Skeletal muscle cell (primary cell): ENCODE measurements at places on chromosomes 2 and 18.

GRCh38 chr2:163248376-163249253 lies 410.0 kb upstream of the KCNH7 start:
- DNase-seq, result no peak

GRCh38 chr2:172086241-172087206 lies 1.2 kb downstream of the DLX1 start:
- DNase-seq, result no peak

- no peak for DNase-seq
Observed at GRCh38 chr2:114175507-114175906, 266.9 kb upstream of the DPP10 start.

DNA sequence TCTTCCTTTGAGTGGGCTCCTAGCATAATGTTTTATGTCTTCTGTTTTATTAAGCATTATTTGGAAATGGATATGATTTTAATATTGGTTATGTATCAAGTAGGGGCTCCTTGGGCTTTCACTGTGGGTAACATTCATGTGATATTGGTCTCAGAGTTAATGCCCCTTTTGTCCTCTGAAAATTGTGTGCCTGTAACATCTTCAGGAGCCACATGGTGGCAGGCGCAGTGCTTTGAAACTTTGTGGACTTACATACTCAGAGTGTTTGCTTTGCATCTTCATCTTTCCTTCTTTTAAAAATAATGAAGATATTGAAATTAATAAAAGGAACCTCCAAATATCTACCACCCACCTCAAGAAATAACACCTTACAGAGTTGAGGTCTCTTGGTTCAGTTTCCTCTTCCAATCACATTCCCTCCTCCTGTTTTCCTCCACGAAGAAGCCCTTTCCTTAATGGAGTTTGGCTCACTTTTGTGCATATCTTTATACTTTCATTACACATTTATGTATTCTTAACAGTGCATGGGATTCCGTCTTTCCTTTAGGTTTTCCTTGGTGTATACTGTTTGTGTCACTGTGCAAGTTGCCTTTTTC lies 73.5 kb downstream of the LIMS1 start:
- no peak for DNase-seq

- no peak for DNase-seq
Observed at GRCh38 chr2:207815254-207815653, 45.5 kb upstream of the FZD5 start.

- no peak for DNase-seq
Observed at GRCh38 chr18:23266717-23267446, 131.6 kb downstream of the CABLES1 start.

- no peak for DNase-seq
Observed at GRCh38 chr2:232316461-232317330, 61.9 kb upstream of the ALPP start.

DNA sequence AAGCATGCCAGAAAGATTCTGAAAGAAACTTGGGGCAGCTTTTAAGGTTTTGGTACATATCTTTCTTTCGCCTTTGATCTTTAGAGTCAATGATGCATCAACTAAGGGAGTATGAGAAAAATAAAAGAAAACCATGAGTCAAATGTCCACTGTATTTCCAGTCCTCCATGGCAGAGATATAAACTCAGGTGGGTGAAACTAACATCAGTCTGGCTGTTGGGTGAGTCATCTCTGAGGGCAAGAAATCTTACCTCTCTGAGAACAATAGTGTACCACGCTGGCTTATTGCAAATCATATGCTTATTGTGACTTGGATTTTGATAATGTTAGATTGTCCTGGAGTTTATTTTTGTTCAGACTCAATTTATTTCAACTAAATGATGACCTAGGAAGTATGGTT lies 521.0 kb downstream of the PLCL1 start:
- no peak for DNase-seq

GRCh38 chr2:221777119-221777518 lies 205.0 kb upstream of the EPHA4 start:
- DNase-seq, result no peak
